Left colon (tissue), 2 donors: ENCODE measurements at places on chromosomes 7 and 10. TPM values are rescaled to one million over a fixed set of nuclear protein-coding genes. Genes with fewer than 3 reads are reported as not detected.

- DNase-seq = no peak
Observed at GRCh38 chr7:108108131-108108530, 22.0 kb downstream of the LAMB4 start.

DNA sequence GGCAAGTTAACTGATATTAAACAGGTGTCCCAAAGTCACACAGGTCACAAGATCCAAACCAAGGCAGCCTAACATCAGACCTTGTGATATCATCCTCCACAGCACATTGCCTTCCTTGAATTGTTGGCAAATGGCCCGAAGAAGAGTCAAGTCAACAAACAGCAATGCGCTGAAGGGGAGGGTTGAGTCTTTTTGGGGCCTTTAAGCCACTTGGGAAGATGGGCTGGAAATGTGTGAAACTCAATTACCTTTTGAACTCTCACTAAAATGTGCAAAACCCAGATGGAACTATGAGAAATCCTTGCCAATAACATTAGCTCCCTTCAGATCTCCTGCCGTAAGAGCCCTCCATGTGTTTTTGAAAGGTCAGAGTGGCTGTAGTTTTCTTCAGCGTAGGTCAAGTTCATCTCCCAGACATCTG is 47.9 kb upstream of the STK17A start:
- DNase-seq = no peak

- no peak for DNase-seq
Observed at GRCh38 chr7:42381161-42381560, 144.2 kb upstream of the GLI3 start.

GRCh38 chr7:115368998-115369397 is 447.1 kb downstream of the MDFIC start:
- DNase-seq = no peak

GRCh38 chr7:29764227-29764626 is 42.1 kb upstream of the WIPF3 start:
- DNase-seq = no peak

- peak; percentile 17 for DNase-seq
Observed at GRCh38 chr10:69721690-69722310, 79.9 kb upstream of the COL13A1 start.

- no peak for DNase-seq
Observed at GRCh38 chr7:1569016-1569415, 816 bp downstream of the PSMG3 start.

- no peak for DNase-seq
Observed at GRCh38 chr7:116395141-116395791, 104.3 kb upstream of the CAV2 start.

- no peak for DNase-seq
Observed at GRCh38 chr10:16809074-16809718, 8.0 kb downstream of the RSU1 start.

DNA sequence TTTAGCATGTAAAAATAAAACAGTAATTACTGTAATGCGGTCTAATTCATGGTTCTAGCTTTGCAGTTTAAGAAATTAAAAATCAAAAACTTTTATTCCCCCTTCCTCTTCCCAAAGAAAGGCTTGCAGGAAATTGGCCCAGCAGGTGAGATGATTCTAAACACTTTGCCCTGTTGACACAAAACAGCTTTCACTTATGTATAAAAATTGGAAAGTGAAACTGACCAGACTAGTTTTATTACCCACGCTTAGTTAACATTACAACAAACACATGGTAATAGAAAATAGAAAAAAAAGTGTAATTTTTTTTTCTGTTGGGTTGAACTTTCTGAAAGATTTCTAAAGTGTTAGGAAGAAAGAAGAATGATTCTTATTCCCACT is 1.2 kb upstream of the CCDC6 start:
- no peak for DNase-seq

DNA sequence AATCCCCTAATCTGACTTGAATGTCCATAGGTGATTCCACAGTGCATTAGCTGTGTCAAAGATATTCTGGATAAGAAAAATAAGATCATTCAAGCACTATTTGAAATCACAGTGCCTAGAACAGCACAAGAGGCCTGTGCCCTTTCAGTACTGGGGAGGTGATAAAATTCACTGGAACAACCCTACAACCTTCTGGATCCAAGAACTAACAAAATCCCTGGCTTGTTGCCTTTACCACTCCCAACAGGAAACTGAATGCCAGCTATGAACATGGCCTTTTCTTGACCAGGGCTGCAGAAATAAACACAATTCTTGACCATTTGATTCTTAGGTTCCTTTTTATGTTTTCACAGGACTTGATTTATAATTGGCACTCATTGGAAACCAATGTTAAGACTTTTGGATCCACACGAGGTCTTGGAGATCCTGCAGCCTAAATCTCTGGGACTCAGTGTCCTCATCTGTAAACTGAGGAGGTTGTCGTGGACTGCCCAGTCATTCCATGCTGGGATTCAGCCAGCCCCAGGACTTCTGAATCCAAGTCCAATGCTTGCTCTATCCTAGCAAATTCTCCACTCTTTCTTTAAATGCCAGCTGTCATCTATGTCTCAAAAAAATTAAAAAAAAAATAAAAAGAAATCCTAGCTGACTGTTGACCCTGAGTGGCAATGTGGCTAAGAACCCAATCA is 624.7 kb downstream of the KCNMA1 start:
- DNase-seq = no peak

GRCh38 chr10:21327289-21327993 is 198.0 kb downstream of the SKIDA1 start:
- DNase-seq = no peak

DNA sequence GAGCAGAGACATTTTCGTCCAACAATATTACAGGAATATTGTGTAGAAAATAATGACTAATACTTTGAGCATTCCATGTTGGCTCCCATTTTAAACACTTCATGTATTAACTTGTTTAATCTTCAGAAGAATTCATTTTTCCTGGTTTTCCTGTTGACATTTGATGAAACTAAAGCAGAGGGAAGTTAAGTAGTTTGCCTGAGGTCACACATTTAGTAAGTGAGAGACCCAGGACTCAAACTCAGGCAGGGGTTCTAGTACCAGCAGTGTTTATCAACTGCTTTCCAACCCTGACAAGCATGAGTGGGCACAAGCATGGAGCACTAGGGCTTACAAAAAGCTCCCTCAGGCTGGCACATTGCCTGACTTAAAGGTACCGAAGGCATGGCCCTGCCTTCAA is 719.1 kb downstream of the AUTS2 start:
- DNase-seq = no peak

DNA sequence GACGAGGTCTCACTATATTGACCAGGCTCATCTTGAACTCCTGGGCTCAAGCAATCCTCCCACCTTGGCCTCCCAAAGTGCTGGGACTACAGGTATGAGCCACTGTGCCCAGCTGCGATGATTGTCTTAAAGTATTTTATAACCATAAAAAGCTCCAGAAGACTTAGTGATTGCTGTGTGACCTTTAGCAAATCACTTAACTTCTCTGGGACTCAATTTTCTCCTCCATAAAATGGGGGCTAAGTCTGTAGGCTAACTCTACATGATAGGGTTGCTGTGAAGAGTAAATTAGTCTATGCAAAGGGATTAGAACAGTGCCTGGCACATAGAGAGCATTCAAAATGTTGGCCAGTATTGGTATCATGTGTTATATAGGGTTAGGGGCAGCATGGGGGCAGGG is 42.8 kb downstream of the PPIF start:
- no peak for DNase-seq

DNA sequence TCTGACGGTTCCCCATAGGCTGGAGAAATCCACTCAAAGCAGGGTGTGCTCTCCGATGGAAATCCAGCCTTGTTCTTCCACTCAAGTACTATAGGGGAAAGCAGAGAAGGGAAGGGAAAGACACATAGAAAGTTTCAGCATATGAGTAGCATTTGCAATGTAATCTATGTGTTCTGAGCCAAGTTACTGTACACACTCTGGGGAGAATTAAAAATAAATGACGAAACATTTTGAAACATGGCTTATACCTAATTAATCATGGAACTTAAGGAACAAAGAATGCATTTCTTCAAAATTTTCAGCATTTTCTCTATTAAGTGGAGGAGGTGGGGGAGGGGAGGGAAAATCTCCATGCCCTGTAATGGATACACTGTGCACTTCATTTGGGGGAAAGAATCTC is 198.1 kb upstream of the HABP2 start:
- no peak for DNase-seq

GRCh38 chr10:12319076-12319475 is 30.3 kb upstream of the CAMK1D start:
- no peak for DNase-seq

GRCh38 chr10:21726601-21727225 is 192.7 kb downstream of the MLLT10 start:
- no peak for DNase-seq

DNA sequence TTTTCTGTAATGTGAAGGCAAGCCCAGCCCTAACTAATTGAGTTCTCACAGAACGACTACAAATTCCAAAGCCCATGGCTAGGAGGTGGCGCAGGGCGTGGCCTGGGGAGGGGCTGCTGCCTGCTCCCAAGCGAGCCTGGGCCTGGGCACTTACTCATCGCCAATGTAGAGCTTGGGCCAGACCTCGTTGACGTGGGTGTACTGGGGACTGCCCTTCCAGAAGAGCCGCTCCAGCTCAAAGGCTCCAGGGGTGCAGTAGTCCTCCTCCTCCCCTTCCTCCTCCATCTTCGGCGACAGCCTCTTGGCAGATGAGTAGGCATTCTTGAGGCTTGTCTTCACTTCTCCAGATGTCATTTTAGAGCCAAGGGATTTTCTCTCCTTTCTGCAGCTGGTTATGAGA is 53.3 kb upstream of the SAMD8 start:
- DNase-seq = no peak

DNA sequence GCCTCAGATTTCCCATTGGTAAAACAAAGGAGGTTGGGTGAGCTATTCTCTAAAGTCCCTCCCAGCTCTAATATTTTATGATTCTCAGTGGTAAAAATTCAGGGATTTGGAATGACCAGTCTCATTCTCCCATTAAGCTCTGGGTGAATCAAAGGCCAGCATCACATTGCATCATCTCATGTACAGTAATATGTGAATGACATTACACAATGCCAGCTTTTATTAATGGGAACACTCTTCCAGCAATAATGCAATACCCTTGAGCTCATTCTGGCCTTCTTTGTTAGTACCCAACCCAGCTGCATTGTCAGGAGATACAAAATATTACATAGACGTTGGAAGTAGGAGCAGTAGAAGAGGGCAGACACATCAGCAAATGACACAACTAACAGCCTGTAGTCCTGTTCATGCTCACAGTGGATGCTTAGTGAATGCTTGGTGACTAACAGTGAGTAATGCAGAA is 100.0 kb upstream of the EGR2 start:
- no peak for DNase-seq

DNA sequence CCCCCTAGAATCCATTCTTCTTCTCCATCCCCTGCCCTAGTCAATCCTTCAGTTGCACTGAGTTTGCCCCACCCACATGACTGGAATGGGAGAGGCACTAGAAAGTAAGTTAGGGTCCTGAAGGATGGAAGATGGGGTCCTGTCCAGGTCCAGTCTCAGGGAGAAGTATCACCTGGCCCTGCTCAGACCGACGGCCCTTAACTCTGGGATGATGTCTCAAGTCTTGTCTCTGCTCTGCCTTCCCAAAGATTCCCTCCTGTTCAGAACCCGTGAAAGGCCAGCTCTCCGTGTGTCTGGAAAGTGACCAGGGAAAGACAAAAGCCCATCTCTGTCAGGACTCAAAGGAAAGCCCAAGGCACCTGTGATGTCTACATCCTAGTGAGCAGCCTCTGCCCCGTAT is 88.8 kb downstream of the OAT start:
- no peak for DNase-seq

The ZNF398 gene
- total RNA-seq = 11.0 TPM

The ELMO1 gene
- 5.6 TPM for total RNA-seq

The AGBL3 gene
- total RNA-seq = 0.64 TPM

The NANOS1 gene
- 0.27 TPM for total RNA-seq

The WDR86 gene
- total RNA-seq = 0.85 TPM

The AGAP5 gene
- 9.8 TPM for total RNA-seq

The AZGP1 gene
- total RNA-seq = 4.8 TPM

The EBF3 gene
- total RNA-seq = 0.78 TPM

The ADAM12 gene
- total RNA-seq = 0.28 TPM

The SPDYE8 gene
- total RNA-seq = not detected
